ENCODE measurements at places on chromosomes 1 and 21.
A peak's percentile ranks its signal among the peaks of the same experiment; 100 is the strongest.

GRCh38 chr1:222416001-222416791 lies 131.7 kb downstream of the HHIPL2 start:
- DNase-seq: no peak

DNA sequence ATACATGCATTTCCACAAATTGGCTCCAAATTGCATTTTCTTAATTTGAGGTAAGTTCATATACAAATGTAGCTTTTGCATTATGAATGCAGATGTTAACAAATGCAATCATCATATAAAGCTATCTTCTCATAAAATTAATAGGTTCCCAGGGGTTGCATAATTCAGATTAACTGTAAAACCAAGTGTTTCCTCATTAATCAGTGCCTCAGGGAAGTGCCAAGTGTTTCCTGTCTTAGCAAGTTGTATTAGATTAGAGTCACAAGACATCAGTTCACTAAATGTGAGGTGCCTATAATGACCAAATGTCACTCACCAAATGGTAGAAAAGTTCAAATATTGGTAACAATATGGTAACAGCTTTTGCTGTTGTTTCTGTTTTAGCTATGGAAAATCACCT lies 140.8 kb downstream of the PTGER3 start:
- no peak for DNase-seq

- no peak for DNase-seq
Measured at GRCh38 chr1:17097147-17097546, 22.1 kb downstream of the PADI2 start.

DNA sequence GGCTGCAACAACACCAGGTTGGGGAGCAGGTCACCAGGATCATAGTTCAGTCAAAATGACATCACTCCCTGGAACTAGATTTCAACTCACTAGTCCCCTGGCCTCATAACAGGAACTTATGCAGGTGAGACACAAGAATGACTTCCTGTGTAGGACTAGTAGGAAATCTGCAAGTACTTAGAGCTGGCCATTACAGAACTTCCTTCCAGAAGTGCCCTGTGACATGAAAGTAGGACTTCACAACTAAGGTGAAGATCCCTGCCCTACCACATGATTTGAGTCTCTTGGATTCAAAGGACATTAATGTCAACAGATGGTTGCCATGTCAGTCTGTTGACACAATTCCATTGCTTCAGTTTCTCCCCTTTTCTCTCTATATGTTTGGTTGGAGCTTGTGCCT lies 223.1 kb downstream of the RPS6KC1 start:
- peak; percentile 16 for DNase-seq

GRCh38 chr21:41180752-41181151 lies 12.8 kb downstream of the BACE2 start:
- DNase-seq: no peak

DNA sequence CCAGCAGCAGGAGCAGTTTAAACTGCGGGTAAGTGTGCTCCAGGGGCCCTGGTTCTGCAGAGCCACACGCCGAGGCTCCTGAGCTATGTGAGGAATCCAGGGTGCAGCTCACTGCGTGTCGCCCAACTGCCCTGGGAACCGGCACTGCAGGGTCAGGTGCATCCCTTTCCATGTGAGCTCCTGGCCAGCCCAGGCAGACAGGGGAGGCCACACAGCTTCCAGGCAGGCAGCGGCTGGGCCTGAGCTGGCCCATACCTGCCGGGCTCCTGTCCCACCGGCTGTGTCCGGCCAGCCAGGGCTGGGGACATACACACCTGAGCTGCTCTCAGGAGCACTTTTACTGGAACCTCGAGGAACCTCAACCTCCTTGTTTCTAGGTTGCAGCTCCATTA lies 18.6 kb upstream of the COL18A1 start:
- DNase-seq: no peak
